Kidney capillary endothelial cell (primary cell): ENCODE measurements at places on chromosomes 12 and 14.

- DNase-seq: no peak
Observed at GRCh38 chr14:69886453-69887242, 7.4 kb downstream of the SMOC1 start.

DNA sequence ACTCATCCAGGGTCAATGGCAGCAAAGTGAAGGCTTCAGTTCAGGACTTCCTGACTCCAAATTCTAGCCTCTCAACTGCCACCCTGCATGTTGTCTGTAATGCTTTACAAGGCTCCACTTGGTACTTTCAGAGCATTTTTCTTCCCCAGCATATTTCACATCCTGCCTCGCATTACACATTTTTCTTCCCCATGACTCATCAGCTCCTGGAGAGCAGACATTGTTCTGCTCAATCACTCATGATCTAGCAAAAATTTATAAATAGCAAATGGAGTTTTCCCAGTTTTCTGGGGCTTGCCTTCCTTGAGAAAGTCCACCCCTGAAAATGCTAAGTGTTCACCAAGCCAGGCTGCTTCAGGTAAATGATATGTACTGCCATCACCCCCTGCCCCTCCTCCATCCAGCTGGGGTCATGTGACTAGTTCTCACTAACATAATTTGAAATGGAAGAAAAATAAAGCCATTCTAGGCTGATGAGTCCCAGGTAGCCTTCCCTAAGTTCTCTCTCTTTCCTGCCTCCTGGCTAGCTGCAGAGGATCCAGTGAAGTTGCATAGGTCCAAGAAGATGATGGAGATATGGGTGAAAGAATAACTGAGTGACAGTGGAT, 69.4 kb downstream of the ARMH4 start:
- DNase-seq: peak; percentile 87

- DNase-seq: no peak
Observed at GRCh38 chr14:47264842-47265241, 410.6 kb downstream of the MDGA2 start.

- DNase-seq: no peak
Observed at GRCh38 chr12:101527682-101528081, 52.5 kb downstream of the SPIC start.
